ENCODE measurements at places on chromosomes 5 and 9. TPM values are rescaled to one million over a fixed set of nuclear protein-coding genes. Genes with fewer than 3 reads are reported as not detected.

The CYLC2 gene
- polyA plus RNA-seq = not detected

The ANKH gene
- 17.5 TPM for polyA plus RNA-seq

The PRELID1 gene
- polyA plus RNA-seq = 217 TPM

The RANBP17 gene
- polyA plus RNA-seq = 5.5 TPM

The PCDHB9 gene
- polyA plus RNA-seq = 1.3 TPM

The ENTREP1 gene
- polyA plus RNA-seq = 13.3 TPM

The SLC6A18 gene
- polyA plus RNA-seq = not detected

The STPG3 gene
- polyA plus RNA-seq = not detected

The GZMA gene
- 4.2 TPM for polyA plus RNA-seq

The F2RL2 gene
- 0.27 TPM for polyA plus RNA-seq

The GRXCR2 gene
- polyA plus RNA-seq = not detected

The SUSD3 gene
- 1.1 TPM for polyA plus RNA-seq

The ZNF454 gene
- 2.0 TPM for polyA plus RNA-seq

The TYRP1 gene
- not detected for polyA plus RNA-seq

GRCh38 chr5:118653183-118653582, 335.2 kb downstream of the DTWD2 start:
- no peak for DNase-seq

DNA sequence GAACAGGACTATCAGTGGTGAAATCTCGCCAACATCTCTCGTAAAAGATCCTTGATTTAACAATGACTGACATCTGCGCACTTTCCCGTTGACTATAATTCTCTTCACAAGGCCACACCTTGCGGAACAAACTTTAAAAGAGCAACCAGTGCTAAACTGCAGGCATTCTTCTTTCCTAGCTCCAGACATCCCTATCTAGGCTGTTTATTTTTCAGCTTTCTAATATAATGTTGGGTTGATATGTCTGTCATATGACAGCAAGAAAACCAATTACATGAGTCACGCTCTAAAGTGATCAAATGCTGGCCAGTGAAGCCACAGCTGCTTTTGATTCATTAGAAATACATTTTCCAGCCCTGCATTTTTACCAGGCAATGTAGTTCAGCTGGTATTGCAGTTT, 162.5 kb downstream of the ELAVL2 start:
- no peak for DNase-seq

DNA sequence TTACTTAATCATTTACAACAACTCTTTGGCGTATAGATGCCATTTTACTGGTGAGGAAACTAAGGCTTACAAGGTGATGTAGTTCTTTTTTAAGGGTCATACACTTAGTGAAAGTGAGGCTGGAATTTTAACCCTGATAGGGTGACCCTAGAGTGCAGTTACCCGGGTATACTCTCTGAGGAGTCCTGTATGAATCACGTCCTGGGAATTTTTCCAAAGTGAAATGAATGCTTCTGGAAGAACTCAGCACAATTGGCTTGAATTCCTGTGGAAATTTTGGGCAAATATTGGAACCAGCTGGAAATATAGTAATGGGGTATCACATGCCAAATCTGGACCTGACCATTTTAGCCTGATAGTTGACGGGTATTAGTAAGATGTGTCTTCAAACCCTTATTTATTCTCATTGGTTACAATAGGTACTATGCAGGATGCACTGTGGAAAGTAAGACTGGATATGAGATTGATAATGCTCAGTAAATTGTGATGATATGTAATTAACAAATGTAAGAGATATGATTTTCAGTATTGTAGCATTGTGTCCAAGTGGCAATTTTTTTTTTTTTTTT, 14.8 kb downstream of the SUB1 start:
- no peak for DNase-seq

- DNase-seq = no peak
These were observed 219.9 kb downstream of the CDK5RAP2 start for GRCh38 chr9:120360046-120360445.

DNA sequence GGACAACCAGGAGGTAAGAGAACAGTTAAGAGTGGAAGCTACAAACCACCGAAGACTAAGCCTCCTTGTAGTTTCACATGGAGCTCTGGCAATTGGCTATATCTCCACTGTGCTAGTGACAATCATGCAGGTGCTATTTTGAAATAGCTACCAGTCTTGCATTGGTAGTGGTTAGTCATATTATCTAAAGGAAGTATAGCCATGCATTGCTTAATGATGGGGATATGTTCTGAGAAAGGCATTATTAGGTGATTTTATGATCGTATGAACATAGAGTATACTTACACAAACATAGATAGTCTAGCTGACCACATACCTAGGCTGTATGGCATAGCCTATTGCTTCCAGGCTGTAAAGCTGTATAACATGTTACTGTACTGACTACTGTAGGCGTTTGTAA, 28.4 kb downstream of the HSDL2 start:
- DNase-seq = no peak

GRCh38 chr5:40027400-40027799, 602.6 kb upstream of the DAB2 start:
- DNase-seq = no peak

DNA sequence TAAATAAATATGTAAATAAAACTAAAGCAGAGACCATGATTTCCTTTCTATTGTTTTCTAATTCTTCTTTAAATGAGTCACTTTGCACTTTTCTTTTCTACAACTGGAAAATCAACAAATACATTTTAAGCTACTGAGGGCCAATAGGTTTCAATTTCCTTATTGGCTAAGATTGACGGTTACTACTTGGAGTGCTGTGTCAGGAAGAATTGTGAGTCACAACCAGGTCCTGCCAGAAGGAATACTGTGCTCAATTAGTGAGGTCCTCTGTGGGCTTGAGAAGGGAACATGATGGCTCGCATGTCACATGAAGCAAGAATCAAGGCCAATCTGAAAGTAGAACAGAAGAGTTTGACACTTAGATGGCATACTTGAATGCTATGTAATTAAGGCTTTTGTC, 110.8 kb downstream of the HMHB1 start:
- no peak for DNase-seq

GRCh38 chr9:121121582-121122087, 46.9 kb downstream of the CNTRL start:
- DNase-seq = peak; percentile 99

- DNase-seq = peak; percentile 94
These were observed 4.5 kb downstream of the DUSP1 start for GRCh38 chr5:172766287-172767108.

DNA sequence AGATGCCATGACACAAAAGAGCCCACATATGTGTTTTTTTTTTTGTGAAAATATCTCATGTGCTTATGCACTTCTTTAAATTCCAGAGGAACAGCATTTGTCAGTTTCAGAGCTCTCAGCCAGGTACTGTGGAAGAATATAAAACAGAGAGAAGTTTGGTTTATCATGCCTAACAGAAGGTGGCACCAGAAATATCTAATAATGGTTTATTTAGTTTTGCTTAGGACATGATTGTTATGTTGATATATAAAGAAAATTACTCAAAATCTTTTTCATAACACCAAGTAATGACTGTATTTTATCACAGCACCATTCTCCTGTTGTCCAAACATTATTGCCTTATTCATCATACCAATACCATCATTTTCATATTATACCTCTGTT, 455.6 kb upstream of the ACTBL2 start:
- no peak for DNase-seq

DNA sequence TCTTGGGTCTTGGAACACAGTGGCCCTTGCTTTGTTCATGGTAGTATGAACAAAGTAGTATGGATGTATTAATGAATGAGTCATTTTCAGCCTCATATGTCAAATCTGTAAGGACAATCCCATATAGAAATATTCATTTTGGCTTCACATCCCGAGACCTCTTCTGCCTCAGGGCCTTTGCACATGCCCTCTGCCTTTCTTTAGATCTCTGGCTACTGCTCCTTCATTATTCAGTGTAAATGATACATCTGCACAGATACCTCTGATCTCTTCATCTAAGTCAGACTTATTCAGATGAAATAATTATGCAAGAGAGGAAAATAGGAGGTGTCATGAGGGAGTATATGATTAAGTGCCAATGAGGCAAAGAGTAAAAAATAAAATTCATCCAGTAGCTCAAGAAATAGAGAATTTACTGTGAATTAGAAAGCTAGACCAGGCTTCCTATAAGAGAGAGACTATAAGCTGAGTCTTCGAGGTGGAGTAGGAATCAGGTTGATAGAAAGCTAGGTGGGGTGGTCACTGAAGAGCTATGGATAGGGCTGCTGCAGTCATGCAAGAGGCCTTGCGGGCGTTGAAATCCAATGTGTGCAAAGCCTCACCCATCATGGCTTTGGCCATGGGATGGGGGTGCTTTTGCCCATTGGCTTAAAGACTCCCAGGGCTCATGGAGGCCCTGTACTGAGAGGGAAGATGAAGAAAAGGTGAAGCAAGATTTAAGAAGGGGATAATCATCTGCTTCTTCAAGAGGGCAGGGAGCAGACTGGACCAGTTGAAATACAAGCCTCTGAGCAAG, 3.7 kb upstream of the TTLL11 start:
- DNase-seq = no peak

DNA sequence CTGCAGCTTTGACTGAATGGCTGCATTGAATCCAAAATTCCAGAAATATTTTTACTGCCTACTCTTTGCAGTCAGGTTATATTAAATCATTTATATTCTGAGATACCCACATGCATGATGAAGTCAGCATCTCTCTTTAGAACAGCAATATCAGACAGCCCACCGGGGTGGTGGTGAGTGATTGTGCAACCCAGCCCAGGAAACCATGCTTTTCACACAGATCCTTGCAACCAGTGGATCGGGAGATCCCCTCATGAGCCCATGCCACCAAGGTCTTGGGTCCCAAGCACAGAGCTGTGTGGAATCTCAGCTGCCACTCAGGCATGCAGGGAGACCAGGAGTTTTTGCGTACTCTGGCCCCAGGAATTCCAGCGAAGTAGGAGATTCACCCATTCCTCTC, 226.5 kb downstream of the DTWD2 start:
- DNase-seq = no peak

DNA sequence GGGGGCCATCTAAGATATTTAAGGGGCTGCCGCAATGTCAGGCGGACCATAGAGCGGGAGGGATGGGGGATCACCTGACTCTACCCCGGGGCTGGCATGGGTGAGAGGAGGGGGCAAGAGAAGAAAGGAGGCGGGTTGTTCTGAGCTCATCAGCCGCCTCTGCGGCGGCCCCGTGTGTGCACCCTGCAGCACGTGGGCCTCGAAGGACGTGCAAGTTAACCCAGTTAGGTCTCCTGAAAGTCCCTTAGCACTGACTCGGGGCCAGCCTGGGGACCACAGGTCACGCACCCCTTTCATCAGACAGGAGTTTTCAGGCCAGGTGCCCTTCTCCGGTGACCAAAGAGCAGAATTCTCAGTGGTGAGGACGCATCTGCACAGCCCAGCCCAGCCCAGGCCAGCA, 58.0 kb downstream of the UBE2QL1 start:
- no peak for DNase-seq

GRCh38 chr5:139133282-139133681, 64.9 kb downstream of the SIL1 start:
- no peak for DNase-seq

DNA sequence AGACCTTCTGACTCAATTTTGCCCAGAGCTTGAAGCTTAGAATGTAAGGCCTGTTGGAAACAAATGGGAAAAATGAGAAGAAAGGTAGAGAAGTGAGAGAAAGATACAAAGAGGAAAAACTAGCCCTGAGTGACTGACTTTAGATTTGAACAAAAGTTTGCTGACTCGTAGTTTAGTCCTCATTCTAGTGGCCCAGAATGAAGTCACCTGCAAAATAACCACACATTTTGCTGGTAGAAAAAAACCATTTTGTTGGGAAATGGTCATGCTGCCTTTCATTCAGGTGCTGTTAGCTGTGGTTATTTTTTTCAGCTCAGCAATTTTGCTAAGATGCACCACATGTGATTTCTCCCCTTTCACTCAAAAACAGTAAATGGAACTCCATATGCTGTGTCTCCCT, 98.9 kb downstream of the MRPS27 start:
- no peak for DNase-seq

DNA sequence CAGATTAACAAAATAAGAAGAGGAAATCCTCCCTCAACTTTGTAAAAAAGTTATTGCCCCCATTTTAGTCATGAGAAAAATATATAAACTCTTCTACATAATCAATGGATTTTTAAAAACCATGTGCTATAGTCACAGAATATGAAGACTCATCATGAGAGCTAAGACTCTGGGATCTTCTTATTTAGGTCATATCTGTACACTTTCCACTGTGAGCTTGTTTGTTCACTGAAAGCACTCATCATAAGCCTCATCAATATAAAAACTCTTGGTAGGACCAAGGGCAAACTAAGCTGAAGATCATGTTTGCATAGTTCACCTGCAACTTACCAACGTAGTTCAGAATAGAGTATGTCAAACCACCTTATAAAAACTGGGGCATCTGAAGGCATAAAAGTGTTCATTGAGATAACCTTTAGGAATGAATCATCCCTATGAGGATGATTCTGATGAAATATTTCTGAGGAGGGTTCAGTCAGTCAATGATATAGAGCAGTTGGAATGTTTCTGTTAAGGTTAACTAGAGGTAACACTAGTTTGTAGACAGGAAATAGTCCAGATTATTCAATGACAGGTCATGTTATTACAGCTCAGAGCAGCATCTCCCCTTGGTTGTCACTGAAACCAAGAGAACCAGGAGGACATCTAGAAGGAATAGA, 289.9 kb upstream of the SMC2 start:
- no peak for DNase-seq

- DNase-seq = no peak
These were observed 41.8 kb downstream of the TNFSF8 start for GRCh38 chr9:114888607-114889006.

DNA sequence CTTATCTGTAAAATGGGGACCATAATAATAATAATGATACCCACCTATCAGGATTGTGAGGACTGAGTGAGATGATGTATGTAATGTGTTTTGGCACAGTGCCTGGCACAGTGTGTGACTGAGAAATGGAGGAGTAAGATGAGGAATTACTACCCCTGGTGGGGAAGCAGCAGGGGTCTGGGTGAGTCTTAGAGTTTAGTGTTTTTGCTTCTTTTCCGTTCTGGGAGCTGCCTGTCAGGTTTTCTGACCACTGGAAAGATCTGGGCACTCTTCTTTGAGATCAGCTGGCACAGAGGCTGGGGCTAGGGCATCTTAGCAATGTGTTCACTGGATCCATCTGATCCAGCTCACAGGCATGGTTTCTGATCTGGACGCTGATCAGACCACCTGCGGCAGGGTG, 8.5 kb downstream of the LCP2 start:
- no peak for DNase-seq

GRCh38 chr5:37435261-37435660, 56.1 kb downstream of the WDR70 start:
- DNase-seq = no peak

DNA sequence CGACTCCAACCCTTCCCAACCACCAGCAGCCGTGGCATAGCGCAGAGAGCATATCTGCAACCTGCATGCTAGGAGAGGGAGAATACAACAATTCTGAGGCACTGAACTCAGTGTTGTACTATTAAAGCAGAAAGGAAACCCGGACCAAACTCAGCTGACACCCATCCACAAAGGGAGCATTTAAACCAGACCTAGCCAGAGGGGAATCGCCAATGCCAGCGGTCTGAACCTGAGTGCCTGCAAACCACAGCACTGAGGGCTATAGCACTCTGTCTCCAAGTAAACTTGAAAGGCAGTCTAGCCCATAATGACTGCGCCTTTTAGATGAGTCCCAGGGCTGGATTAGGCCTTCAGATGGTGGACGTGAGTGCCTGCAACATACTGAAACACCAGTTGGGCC, 494.4 kb upstream of the PTPRD start:
- no peak for DNase-seq
